EL (cell line): ENCODE measurements at places on chromosomes 7 and 10.
A peak's percentile ranks its signal among the peaks of the same experiment; 100 is the strongest.

DNA sequence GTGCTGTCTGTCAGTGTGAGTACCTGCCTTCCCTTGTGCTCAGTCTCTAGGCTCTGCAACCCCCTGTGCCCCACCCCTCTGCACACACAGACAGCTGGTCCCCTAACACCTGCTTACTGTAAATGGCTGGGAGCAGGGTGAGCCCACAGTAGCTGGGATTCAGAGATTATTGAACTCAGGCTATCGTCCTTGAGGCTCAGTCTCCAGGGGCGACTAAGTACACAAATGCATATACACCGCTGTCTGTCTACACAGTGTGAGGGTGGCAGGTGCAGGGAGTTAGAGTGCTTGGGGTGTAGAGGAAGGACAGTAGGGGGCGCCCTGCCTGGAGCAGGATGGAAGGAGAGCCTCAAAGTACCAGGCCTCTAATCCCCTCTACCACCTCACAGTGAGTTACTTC lies 12.9 kb downstream of the UPP1 start:
- no peak for DNase-seq

GRCh38 chr7:30553546-30553945 lies 41.1 kb upstream of the GARS1 start:
- no peak for DNase-seq

DNA sequence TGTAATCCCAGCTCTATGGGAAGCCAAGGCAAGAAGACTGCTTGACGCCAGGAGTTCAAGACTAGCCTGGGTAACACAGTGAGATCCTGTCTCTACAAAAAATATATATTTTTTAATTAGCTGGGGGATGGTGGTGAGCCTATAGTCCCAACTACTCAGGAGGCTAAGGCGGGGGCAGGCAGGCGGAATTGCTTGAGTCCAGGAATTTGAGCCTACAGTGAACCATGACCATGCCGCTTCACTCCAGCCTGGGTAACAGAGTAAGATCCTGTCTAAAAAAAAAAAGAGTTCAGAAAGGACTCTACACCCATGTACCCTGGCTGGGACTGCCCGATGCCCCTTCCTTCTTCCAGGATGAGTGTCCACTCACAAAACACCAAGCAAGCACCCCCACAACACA lies 648.7 kb downstream of the PARD3 start:
- DNase-seq, result no peak

DNA sequence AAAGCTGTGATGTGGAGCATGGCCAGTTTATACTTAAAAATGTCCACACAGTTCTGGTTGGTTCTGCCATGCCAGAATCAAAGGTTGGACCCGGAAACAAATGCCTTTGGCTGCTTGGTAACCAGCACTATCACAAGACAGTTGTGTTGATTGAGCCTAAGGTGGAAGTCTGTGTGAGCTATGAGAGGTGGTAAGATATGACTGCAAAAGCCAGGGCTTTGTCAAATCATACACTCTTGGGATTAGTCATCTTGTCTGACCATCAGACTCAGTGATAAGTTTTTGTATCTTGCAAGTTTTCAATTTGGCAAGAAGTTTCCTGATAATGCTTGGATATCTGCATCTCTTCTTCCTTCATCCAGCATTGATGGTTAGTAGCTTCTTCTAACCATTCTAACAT lies 35.5 kb downstream of the GPR141 start:
- DNase-seq, result no peak

GRCh38 chr10:55793024-55793423 lies 568.0 kb downstream of the ZWINT start:
- DNase-seq, result no peak

DNA sequence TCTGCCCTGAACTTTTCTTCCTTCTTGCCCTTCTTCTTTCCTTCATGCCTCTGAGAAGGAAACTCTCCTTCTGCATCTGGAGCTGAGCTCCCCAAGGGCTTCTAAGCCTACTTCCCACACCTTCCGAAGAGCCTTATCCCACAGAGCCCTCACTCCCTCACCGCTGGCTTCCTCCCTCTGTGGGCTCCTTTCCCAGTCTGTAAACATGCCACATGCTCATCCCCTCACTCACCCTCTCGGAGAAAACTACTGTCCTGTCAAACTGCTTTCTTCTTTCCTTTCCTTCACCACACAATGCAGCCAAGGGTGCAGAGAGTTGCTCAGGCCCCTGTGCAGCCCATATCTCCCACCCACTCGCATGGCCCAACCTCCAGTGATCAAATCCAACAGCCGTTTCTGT lies 18.1 kb downstream of the ANKRD16 start:
- no peak for DNase-seq

DNA sequence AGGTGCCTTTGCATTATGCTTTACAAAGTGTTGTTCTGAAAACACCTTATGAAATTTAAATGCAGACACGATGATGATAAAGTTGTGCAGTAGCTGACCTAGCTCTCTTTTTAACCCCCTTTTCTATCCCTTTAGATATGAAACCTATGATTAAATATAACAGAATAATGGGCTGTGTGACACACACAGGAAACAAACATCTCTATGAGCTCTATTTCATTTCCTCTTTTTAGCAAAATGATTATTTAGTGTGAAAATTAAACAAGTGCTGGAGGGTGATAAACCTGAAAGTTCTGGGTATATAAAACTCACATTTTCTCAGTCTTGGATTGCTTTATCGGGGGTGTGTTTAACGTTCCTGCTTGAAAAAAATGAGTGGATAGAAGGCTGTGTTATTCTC lies 1310.5 kb upstream of the CELF2 start:
- DNase-seq, result no peak

GRCh38 chr7:29146057-29146706 lies at the start of gene CPVL:
Gene CPVL (minus strand): TSS chr7:29146537. CDS start chr7:29121061, 25,476 bp downstream.
- peak; percentile 2 for DNase-seq

- DNase-seq, result no peak
These were observed 7.8 kb downstream of the SFTPD start for GRCh38 chr10:79941146-79941545.

DNA sequence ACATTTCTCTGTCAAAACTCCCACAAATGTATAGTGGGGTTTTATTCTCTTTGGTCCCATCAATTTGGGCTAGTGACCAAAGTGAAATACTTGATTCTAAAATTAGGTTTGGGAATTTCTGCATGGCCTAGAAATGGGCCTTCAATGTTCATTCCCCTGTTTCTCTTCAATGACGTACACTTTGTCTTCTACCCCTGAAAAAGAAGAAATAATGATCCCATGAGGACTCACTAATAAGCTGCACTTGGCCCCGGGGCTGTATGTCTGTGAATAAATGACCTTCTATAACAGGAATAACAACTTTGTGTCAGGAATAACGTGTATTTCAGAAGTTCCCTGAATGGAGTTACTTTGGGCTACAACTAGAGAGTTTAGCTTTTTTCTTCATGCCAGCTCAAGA lies 20.2 kb downstream of the OR6B1 start:
- no peak for DNase-seq

GRCh38 chr10:48684792-48685623 lies at the start of gene WDFY4:
Gene WDFY4 (plus strand): TSS chr10:48684873. CDS start chr10:48709733, 24,860 bp downstream.
- DNase-seq, result no peak

DNA sequence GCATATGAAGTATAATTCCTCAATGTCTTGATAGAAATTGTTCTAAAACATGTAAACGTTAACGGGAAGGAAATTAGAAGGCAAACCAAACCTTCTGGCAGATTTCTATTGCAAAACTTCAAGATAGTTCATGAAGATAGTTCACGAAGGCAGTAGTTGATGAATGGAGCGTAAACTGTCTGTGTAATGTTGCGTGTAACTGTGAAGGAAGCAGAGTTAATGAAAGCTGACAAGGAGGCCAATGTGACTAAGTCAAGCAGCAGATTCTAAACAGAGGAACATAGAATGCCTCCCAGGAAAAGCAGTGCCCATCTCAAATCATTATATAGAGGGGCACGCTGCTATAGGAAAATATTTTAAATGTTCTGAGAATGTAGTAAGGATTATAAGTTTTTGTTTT lies 659.7 kb upstream of the IGFBP3 start:
- no peak for DNase-seq

DNA sequence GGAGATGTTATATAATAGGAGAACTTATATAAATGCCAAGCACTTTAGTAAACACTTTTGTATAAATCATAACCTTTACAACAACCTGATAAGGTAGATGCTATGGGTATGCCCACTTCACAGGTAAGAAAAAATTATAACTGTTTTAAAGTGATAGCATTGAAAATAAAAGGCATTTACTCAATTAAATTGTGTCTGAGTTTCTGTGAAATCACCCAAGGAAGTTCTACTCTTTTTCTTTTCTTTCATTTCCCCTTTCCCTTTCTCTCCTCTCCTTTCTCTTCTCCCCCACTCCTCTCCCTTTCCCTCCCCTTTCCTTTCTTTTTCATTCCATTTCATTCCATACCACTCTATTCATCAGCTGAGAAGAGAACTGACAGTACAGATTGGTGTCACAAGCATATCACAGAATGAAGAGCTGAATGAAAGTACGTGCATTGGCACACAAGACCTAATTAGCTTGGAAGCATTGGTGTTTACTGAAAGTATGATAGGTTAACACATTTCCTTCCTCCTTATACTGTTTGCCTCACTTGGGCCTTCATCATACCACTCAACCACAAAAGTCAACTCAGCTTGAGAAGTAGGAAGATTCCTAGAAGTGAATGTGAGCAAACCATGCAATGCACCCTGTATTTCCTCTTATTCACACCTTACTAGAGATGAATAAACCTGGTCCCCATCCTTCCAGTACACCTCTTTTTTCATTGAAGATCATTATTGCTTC lies 117.9 kb upstream of the AGR3 start:
- no peak for DNase-seq

DNA sequence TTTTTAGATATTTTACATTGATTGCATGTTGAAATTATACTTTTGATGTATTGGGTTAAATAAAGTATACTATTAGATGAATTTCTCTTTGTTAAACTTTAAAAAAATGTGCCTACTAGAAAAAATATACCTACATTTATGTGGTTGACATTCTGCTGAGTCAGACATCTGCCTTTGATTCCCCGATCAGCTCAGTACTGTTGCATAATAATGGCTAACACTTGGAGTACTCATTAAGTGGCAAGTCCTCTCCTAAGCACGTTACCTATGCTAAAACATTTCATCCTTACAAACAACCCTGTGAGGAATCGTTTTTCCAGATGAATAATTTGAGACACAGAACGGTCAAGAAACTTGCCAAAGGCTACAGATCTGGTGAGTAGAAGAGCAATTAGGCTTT lies 14.0 kb upstream of the SEM1 start:
- no peak for DNase-seq

DNA sequence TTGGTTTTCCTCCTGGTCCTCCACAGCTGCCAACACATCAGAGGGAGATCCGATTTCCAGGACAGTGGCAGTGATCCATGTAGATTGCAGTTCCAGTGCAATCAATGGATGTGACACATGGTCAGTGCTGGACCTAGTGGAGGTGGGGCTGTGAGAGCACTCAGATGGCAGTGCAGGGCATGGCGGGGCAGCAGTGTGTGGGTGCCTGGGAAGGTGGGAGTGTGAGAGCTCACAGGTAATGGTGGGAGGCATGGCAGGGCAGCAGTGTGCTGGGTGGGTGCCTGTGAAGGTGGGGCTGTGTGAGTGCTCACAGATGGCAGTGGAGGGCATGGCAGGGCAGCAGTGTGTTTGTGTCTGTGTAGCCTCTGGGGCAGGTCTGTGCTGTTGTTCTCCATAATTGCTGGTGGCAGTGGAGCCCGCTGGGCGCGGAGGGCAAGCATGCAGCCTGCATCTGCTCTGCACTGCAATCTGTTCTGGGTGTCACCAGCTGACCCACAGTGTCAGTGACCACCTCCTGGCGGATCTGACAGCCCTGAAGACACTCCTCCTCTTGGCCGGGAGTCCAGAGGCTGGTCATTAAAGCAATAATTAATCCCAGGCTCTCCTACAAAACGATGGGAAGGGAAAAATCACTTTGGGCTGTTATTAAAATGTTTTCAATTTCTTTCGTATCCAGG lies 8.6 kb upstream of the ADARB2 start:
- DNase-seq, result no peak
